Left cardiac atrium (tissue), 4 donors: ENCODE measurements at places on chromosomes 16 and 17. TPM values are rescaled to one million over a fixed set of nuclear protein-coding genes. Genes with fewer than 3 reads are reported as not detected.

Gene CD300H
- total RNA-seq = not detected

Gene MEIOB
- total RNA-seq = 0.21 TPM

Gene ZNRF1
- 16.7 TPM for total RNA-seq

Gene CMTM4
- total RNA-seq = 14.4 TPM

Gene SERPINF2
- total RNA-seq = 4.9 TPM

Gene GINS2
- total RNA-seq = 2.4 TPM

Gene NPW
- not detected for total RNA-seq

Gene SLC16A6
- 1.4 TPM for total RNA-seq

Gene MT1E
- 84.7 TPM for total RNA-seq

Gene RNPS1
- 98.8 TPM for total RNA-seq

Gene KAT2A
- total RNA-seq = 23.4 TPM

Gene SCNN1G
- total RNA-seq = 0.13 TPM

Gene AOC3
- 96.4 TPM for total RNA-seq

Gene RAB37
- total RNA-seq = 3.2 TPM

Gene MYH3
- total RNA-seq = 1.9 TPM

Gene NPIPA5
- total RNA-seq = 9.5 TPM

Gene ABCA10
- 12.8 TPM for total RNA-seq

Gene SLC47A2
- total RNA-seq = not detected

Gene FLYWCH1
- total RNA-seq = 35.1 TPM

Gene C16orf89
- 6.6 TPM for total RNA-seq

Gene CLEC10A
- 13.4 TPM for total RNA-seq

Gene FBXW10B
- total RNA-seq = 0.16 TPM

Gene CDH16
- 0.47 TPM for total RNA-seq

Gene MRPL28
- total RNA-seq = 63.2 TPM

Gene PGS1
- total RNA-seq = 17.7 TPM

Gene SCGB1C2
- not detected for total RNA-seq

Gene C16orf46
- 0.27 TPM for total RNA-seq

Gene TP53TG3
- total RNA-seq = 0.39 TPM

Gene GUCY2D
- 0.10 TPM for total RNA-seq

Gene WNT3
- 2.1 TPM for total RNA-seq

Gene NAGS
- total RNA-seq = 1.4 TPM

Gene GNG13
- not detected for total RNA-seq

Gene NSMCE1
- 32.6 TPM for total RNA-seq

Gene FOXC2
- 1.9 TPM for total RNA-seq

Gene PDF
- 6.2 TPM for total RNA-seq

Gene TMED6
- total RNA-seq = 0.37 TPM

Gene POLR3K
- 11.7 TPM for total RNA-seq

Gene IL17C
- total RNA-seq = not detected

Gene MPP3
- 30.7 TPM for total RNA-seq

Gene TPSG1
- not detected for total RNA-seq

Gene TK2
- 22.3 TPM for total RNA-seq

Gene SGCA
- 96.3 TPM for total RNA-seq

Gene SULT1A1
- 23.1 TPM for total RNA-seq

Gene TPSAB1
- 17.3 TPM for total RNA-seq
